ENCODE measurements at places on chromosomes 4 and X.

DNA sequence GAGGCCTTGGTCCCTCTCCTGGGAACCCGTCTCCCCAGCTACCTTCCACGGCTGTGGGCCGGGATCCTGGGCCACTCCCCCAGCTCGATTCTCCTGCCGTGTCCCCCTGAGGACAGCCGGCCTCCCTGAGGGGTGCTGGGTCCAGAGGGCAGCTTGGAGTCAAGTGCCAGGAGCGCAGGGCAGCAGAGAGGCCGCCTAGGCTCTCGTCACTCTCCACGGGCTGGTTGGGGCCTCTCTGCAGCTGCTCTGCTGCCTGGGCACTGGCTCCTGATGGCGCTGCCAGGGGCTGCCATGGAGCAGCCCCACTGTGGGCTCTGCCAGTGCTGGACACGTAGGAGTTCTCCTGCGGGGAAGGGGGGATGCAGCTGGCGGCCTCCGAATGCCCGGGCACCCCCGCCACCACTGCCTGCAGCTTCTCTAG, 6.7 kb downstream of the IRAK1 start:
- DNase-seq: no peak

GRCh38 chr4:183348706-183349659, 26.8 kb upstream of the CLDN24 start:
- DNase-seq: no peak

GRCh38 chr4:181677621-181678020, 565.6 kb upstream of the TENM3 start:
- no peak for DNase-seq

- DNase-seq: no peak
Observed at GRCh38 chr4:25839687-25840086, 23.1 kb downstream of the SEL1L3 start.

DNA sequence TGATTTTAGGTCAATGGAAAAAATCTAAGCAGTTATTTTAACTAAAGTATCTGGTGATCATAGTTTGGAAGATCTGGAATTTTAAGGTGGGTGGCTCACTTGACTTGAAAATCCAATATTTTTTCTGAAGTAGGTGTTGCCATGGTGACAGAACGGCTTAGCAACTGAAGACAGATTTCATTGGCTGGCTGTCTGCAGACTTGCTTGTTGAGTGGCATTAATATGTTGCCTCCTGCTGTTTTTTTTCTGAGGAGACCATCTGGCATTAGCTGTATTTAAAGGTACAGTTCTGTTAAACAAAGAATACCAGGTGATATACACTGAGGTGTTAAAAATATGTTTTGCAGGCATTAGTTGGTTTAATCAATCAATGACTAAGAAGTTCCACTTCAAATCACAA, 19.8 kb downstream of the CPE start:
- DNase-seq: peak; percentile 95

DNA sequence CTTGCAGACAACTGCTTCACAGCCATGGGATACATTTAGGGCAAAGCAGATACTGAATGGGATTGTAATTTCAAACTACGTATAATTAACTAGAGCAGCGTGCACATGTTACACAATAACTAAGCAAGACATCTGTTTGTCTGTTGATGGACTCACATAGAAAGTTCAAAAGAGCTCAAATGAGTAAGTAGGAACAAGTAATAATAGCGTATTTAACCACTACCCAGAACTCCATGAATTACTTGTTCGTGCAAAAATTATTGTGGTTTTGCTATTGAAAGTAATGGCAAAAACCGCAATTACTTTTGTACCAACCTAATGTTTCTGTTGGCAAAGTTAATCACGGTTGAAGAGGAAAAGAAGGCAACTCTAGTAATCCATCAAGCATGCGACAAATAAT, 825.4 kb downstream of the PCDH18 start:
- DNase-seq: no peak

DNA sequence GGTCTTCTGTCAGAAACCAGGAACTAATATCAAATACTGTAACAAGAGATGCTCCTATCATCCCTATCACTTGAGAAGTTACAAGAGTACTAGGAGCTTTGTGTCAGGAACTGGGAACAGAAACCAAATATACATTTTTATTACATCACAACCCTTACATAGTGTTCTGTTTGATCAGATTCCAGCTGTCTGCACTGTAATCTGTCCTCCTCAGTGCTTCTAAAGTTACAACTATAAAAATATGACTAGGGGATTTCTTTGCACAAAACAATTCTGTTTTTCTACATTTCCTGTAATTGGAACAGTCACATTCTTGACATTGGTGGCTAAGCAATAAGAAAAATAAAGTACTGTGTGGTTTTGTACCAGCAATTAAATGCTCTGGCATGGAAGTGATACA, 686.0 kb downstream of the PDHA2 start:
- no peak for DNase-seq

Data from NCI-H2081 (cell line).